ENCODE measurements at places on chromosomes 2 and 18.

DNA sequence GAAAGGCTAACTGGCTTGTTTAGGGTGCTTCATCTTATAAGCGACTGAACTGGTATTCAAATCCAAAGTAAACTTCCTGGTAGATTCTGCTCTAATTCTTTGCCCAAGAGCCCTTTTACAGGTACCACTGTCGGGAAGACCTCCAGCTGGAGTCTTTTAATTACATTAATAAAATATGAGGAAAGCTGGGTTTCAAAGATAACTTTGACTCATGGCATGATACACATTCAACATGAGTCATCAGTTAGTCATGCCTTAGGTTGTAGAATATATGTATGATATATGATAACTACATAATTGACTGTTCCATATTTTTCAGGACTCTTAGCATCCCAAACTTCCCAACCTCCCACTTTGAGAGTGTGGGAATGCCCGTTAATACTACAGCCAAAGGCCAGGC is 32.3 kb downstream of the ZCCHC2 start:
- no peak for DNase-seq

- DNase-seq, result peak; percentile 63
Measured at GRCh38 chr18:58314284-58314683, 270.3 kb downstream of the NEDD4L start.

DNA sequence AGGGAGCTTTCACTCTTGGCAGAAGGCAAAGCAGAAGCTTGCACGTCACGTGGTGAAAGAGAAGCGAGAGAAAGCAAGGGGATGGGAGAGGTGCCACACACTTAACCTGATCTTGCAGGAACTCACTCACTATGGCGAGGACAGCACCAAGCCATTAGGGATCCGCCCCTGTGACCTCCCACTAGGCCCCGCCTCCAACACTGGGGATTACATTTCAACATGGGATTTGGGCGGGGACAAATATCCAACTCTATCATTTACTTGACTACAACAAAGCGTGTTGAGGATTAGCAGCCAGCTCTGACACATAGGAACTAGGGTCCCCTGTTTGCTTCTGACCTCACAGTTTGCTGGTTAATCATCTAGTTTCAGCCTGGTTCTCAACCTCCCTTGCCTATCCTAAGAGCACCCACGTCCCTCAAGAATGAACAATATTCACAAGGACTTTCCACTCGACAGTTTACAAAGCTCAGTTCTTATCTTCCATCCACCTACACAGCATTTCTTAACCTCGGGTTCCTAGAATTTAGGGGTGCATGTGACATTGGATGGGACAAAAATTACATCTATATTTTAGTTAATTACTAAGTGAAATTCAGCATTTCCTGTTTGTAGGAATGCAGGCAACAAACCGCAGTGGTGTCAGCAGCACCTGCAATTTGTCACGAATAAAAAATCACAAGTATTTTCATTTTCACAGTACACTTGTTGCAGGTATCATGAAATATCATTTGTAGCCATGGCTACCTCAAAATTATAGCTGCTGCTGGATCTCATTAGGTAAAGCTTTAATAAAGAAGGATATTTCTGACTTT is 36.0 kb downstream of the LBH start:
- no peak for DNase-seq

- no peak for DNase-seq
Measured at GRCh38 chr2:179107737-179108136, 57.8 kb upstream of the CCDC141 start.

DNA sequence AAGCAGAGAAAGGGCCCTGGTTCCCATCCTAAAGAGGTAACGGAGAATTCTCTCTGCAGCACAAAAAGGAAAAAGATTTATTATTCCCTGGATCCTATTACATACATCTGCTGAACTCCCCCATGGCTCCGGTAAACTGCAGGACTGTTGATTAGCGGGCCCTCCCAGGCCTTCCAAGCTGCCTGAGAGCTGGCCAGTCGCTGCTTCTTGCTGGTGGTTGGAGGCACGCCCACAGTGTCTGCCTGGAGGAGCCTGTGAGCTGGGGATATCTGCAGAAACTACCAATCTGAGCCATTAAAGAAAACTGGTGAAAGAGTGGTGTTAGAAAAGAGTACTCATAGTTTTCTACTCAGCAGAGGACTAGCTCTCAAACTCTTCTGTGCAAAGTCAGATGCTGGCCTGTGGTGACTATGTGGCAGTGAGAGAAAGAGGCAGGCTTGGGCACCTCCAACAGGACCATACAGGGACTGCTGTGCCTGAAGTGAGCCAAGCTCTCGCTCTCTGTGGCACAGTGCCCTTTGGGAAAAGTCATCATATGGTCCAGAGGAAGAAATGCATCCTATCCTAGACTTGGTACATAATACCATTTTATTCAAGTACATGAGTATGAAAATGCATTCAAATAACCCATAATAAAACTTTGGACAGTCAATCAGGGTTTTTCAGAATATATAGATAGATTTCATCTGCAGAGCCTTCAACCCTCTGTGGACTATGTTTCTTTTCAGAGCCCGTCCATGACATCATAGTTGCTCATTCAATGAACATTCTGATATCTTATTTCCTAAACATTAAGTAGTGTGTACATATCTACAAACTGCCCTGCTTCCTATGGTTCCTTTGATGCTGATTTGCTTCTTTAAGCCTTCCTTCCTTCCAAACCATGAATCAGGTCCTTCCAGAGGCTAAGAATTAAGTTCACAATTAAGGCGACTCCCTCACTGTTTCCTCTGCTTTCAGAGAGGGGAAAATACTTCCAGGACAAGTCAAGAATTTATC is 242.0 kb upstream of the LYPD1 start:
- no peak for DNase-seq
